ENCODE measurements at places on chromosomes 3 and 15. TPM values are rescaled to one million over a fixed set of nuclear protein-coding genes. Genes with fewer than 3 reads are reported as not detected.

IGSF10 gene
- total RNA-seq, result 0.33 TPM

SMCO1 gene
- total RNA-seq, result 0.20 TPM

MYZAP gene
- not detected for total RNA-seq

MUC13 gene
- 0.09 TPM for total RNA-seq

GALNT15 gene
- total RNA-seq, result not detected

SH3GL3 gene
- 8.9 TPM for total RNA-seq

PPIB gene
- 374 TPM for total RNA-seq

SCG3 gene
- 21.0 TPM for total RNA-seq

SENP8 gene
- 2.8 TPM for total RNA-seq

SHC4 gene
- 0.51 TPM for total RNA-seq

TRH gene
- total RNA-seq, result not detected

SKOR1 gene
- total RNA-seq, result 0.31 TPM

GPR160 gene
- total RNA-seq, result 5.0 TPM

MKRN2OS gene
- 0.27 TPM for total RNA-seq

SLC51B gene
- total RNA-seq, result not detected

ZPLD1 gene
- total RNA-seq, result not detected

DPPA4 gene
- 0.53 TPM for total RNA-seq

P2RY1 gene
- 24.3 TPM for total RNA-seq

AMOTL2 gene
- 0.31 TPM for total RNA-seq

PIERCE2 gene
- total RNA-seq, result 3.1 TPM

KCNMB2 gene
- total RNA-seq, result not detected

DUOXA2 gene
- total RNA-seq, result not detected

ERICH6 gene
- not detected for total RNA-seq

OXTR gene
- total RNA-seq, result 1.2 TPM

Measured in K562 (cell line).